ENCODE measurements at places on chromosomes 1 and 21.

DNA sequence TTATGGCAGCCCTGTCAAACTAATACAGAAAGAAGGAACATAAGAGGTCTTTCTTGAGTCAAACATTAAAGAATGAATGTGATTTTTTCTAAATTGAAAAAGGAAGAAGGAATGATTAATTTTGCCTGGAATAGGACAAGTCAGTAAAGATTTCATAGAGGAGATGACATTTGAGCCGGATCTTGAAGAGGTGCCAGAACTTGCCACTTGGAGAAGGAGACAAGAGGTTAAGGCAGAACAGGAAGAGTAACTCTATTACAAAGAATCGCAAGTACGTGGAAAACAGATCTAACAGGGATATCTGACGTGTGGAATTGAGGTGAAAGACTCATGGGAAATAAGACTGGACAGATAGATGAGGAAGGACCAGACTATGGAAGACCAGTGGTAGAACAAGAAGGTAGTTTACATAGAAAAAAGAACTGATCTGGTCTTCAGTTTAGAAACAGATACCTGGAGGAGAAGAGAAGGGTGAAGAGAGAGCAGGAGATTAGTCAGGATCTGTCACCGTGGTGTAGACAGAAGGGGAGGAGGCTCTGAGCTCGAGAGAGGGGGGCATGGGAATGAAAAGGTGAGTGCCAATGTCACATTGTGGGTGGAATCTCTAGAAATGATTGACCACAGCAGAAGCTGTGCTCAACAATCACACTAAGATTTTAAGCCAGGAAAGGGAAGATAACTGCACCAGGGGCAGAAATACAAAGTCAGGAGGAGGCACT lies 32.5 kb downstream of the RHOU start:
- DNase-seq: no peak

DNA sequence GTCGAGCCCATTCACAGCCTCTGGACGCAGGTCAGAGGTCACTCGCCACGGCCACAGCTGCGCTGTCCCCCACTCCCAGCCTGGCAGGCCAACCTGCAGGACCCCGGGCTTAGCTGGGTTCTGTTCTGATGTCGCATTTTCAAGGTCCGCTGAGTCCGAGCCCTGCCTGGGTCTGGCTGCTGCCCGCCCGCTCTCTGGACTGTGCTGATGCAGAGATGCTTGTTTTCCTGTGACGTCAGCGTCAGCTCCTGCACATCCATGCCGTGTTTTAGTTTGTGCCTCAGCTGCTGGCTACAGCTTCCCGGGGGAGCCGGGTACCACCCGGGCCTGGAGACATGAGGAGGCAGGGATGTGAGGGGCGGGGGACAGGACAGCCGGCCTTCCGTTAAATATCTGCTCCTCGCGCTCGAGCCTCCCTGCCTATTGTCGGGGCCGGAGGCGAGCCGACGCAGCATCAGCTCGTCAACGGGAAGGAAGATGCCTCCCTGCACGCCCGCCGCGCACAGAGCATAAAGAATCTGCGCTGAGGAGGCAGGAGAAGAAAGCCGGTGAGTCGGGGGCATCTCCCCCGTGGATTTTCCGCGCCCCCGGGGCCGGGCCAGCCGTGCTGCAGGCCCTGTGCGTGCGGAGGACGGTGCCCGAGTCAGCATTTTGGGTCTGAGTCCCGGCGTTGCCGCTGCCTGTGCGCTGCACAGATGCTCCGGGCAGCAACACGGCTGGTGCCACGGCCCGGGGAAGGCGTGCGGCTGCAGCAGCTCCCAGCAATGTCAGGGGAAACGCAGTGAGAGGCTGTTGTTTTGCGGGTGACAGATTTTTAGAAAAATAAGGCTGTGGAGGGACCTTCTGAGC lies 23.4 kb downstream of the PRKCZ start:
- no peak for DNase-seq

- DNase-seq: peak; percentile 74
These were observed 4.6 kb downstream of the TMEM63A start for GRCh38 chr1:225877580-225877979.

GRCh38 chr1:204545202-204545601 lies 29.0 kb downstream of the MDM4 start:
- DNase-seq: no peak

DNA sequence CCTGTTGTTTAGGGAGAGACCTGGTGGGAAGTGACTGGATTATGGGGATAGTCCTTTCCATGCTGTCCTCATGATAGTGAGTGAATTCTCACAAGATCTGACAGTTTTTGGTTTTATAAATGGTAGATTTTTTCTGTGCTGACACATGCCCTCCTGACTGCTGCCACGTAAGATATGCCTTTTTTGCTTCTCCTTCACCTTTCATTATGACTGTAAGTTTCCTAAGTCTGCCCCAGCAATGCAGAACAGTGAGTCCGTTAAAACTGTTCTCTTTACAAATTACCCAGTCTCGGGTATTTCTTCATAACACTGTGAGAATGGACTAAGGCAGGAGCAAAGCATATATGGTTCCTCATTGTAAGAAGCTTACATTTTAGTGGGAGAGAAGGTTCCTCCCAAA lies 1727.2 kb downstream of the NCAM2 start:
- DNase-seq: no peak

DNA sequence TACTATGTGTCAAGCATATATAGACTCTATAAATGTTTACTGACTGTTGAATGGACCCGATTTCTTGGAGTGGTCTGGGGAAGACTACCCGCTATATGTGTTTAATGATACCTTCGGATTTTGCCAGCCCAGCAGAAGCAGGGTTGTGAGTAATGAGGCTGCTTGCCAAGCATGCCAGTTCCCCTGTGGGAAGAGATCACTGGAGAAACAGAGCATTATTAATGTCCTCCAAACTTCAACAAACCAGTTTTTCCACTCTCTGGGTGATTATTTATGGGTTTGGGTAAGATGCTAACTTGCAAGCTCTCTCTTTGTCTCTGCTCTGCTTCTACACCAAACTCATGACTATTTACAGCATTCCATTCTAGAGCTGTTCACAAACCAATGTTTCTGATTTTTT lies 25.1 kb upstream of the PHGDH start:
- no peak for DNase-seq

GRCh38 chr1:117537291-117537920 lies 68.4 kb upstream of the TENT5C start:
- no peak for DNase-seq

- no peak for DNase-seq
These were observed 381.7 kb upstream of the VAMP3 start for GRCh38 chr1:7389201-7389905.

GRCh38 chr1:147598621-147599361 lies 57.5 kb downstream of the BCL9 start:
- peak; percentile 66 for DNase-seq

- DNase-seq: peak; percentile 73
These were observed 89.0 kb upstream of the PPM1J start for GRCh38 chr1:112803906-112804762.

DNA sequence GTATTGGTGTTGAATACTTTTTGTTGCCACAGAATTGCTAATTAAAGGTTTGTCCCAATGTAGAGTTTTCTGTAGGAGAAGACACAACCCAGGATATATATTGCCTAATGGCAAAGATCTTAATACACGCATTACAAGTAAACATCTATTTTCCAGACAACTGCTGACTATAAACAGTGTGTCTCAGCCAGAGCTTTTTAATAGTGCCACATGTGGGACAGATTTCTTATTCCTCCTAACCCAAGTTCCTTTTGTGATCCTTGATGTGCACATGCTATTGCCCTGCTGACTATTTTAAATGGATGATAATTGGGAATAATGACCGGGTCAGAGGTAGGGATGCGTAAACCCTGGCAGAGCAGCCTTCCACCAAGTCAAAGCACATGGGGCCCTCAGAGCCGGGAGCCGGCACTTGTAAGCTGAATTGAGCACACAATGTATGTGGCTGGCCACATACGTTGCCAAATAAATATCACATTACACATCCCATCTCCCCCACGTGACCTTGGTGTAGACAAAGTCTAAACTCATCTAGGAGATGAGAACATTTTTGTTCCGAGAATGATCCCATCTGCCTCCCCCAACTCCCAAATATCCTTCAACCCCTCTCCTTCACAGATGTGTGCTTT lies 209.8 kb upstream of the NFIA start:
- DNase-seq: no peak

- peak; percentile 13 for DNase-seq
These were observed 53.9 kb upstream of the TTC34 start for GRCh38 chr1:2855206-2856065.

DNA sequence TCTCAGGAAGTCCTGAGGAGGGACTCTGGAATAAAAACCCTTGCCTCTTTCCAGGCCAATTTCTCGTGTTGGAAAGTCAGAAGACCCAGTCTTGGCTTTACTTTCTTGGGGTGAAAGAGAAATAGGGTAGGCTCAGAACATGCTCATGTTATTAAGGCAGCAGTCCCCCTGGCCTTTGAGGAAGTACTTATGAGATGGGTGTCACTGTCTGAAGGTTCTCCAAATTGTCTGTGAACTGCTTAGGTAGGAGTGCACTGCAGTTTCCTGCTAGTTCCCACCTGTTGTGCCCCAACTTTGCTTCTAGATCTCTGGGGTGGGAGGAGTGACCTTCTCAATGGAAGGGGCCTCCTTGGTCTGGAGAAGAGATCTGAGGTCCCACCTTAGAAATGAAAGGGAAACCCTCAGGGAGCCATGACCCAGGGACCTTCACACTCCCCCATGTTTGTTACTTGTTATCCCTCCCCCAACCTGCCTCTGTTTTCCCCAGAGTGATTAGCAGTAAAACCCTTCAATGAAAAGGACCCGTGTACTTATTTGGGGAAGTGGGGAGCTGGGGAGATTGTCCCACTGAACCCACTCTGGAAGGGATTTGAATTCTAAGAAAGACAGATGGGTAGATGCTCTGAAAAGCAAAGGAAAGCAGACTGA lies 5.7 kb downstream of the ZNF691 start:
- no peak for DNase-seq

DNA sequence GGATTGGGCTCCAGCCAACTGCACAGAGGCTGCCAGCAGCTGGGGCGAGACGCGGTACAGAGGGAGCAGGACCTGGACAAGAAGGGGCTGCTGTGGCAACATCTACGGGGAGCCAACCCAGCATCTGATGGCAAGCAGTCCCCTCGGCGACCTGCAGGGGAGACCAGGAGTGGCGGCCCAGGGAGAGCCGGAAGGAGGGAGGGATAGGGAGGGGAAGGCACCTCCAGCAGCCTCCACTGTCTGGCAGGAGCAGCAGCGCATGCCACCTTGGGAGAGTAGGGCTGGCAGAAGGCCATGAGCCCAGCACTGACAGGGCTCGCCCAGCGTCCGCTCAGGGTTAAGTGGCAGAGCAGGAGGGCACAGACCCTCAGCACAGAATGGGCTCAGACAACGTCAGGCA lies 17.3 kb downstream of the CHD5 start:
- no peak for DNase-seq

DNA sequence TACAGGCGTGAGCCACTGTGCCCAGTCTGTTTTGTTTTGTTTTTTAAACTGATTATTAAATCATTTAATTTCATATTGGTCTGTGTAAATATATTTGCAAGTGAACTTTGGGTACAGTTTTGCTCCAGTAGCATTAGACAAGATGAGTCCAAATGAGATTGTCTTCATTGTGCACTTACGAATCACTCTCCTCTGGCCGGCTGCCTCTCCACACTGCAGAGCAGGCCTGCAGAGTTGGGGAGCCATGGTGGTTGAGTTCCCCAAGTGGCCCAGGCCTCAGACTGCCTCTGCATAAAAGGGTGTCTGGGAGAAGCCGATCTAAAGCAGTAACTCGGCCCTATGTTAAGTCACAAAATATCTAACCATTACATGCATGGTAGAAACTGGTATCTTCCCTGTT lies 74.8 kb downstream of the ATP5PO start:
- DNase-seq: no peak

GRCh38 chr1:65258106-65258505 lies 51.2 kb upstream of the DNAJC6 start:
- no peak for DNase-seq

GRCh38 chr1:191564275-191564674 lies 594.0 kb upstream of the RGS18 start:
- no peak for DNase-seq

DNA sequence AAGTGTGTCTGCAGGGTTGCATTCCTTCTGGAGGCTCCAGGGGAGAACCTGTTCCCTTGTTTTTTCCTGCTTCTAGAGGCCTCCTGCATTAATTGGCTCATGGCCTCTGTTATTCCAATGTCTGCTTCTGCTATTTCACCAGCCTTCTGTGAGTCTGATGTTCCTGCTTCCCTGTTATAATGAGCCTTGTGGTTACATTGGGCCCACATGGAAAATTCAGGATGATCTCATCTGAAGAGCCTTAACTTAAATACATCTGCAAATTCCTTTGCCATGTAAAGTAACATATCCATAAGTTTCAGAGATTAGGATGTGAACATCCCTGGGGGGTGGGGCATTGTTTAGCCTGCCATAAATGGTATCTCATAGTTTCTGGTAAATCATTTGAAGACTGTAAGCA lies 181.1 kb downstream of the RWDD3 start:
- DNase-seq: no peak

DNA sequence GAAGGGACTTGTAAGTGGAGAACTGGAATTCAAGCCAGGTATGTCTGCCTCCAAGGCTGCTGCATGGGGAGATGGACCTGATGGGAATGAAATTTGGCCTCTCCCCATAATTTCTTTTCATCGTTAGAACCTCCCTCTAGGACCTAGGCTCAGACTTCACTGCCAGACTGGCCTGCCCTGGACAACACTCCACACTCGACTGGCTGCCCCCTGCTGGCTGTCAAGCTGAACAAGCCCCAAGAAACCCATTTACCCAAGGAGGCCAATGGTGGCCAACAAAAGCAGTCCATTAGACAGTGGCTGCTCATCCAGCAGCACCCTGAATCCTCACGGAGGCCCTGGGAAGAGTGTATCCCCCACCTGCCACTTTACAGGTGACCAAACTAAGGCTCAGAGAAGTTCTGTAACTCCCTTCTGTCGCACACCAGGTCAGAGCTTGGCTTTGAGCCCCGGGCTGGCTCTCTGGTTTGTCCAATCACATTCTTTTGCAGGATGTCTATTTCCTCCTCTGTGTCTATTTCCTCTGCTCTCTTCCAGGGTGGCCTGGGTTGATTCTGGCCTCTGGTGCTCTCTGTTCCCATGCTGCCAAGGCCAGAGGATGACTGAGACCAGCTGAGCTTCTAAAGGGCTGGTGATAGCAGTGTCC lies 3.8 kb downstream of the RNF186 start:
- peak; percentile 38 for DNase-seq

DNA sequence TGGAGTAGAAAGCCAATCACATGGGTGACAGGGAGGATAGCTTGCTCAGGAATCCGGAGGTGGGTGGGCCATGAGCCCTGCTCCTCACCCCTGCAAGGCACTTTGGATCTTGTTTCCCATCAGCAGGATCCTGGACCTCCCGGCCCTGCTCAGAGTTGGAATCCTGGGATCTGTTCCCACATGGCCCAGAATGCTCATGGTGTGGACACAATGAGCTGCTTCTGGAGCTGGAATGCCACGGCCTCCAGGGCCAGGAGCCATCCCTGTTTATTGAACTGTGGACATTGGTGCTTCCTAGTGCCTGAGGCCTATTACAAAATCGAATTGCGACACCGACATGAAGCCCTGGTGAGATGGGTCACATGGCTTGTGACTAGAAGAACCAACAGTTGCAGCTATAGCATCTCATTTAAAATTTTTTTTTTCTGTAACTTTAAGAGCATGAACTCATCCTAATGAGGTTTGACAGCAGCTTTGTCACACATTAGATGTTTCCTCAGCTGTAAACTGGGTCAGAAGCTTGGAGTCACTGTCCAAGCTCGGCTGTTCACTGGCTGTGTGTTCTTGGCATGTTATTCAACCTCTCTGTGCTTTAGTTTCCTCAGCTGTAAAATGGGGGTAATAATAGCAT lies 40.4 kb upstream of the GOLT1A start:
- peak; percentile 63 for DNase-seq

Measured in left cardiac atrium (tissue), 4 donors.